ENCODE measurements at places on chromosomes 4 and X. TPM values are rescaled to one million over a fixed set of nuclear protein-coding genes. Genes with fewer than 3 reads are reported as not detected.

DNA sequence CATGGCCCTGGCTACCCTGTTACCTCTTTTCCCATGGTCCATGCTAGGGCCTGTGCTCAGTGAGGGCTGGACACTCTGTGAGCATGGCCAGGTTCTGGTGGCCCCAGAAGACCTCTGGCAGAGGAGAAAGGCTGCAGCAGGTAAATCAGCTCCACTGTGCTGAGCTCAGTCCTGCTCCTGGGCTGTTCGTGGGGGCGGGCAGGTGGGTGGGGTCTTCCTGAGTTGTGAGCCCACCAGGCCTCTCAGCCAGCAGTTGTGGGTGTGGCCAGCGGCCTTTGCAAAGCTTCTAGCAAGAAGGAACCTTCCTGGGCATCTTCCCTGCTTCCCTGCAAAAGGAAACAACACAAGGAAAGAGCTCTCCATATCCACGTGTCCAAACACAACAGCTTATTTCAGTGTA is 85.3 kb upstream of the STX18 start:
- DNase-seq = no peak
- H3K27me3 ChIP-seq = no peaks in the 10 kb centered on the region
- no peak overlapping the region for H3K4me3 ChIP-seq
- H3K27ac ChIP-seq = no peak overlapping the region
- H3K36me3 ChIP-seq = no peaks in the 10 kb centered on the region

DNA sequence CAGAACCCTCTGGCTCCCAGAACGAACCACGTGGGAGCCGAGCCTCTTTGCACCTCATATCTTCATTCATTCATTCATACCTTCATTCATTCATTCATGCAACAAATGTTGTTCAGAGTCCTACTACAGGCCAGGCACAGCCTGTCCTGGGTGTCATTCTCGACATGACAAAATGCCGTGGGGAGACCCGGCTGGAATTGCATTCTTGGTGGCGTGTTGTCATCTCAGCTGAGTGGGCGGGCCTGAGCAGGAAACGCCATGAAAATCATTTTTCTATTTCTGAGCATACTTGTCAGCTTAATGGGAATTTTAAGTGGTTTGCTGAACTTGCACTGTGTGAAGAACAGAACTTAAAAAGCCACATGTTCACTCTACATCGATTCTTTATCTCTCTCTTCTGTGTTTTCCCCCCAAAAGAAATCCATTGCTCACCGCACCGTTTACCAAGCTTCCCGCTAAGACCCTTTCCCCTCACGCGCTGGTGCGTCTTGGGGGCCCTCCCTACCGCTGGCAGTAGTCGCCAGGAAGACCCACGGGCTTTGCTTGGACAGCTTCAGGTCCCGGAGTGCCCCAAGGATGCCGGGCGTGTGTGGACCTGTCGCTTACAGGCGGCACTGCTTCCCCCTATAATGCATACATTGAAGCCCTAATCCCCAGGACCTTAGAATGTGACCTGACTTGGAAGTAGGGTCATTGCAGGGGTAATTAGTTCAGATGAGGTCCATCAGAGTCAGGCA is 41.6 kb upstream of the HMX1 start:
- no peaks in the 10 kb centered on the region for H3K36me3 ChIP-seq
- no peaks in the 10 kb centered on the region for H3K27me3 ChIP-seq
- no peak for DNase-seq
- H3K4me3 ChIP-seq = no peak overlapping the region
- no peaks in the 10 kb centered on the region for H3K4me1 ChIP-seq

- H3K4me1 ChIP-seq = no peaks in the 10 kb centered on the region
- H3K36me3 ChIP-seq = no peaks in the 10 kb centered on the region
- H3K4me3 ChIP-seq = no peak overlapping the region
- DNase-seq = no peak
Measured at GRCh38 chr4:25800245-25800644, 62.5 kb downstream of the SEL1L3 start.

- no peaks in the 10 kb centered on the region for H3K27me3 ChIP-seq
- H3K27ac ChIP-seq = no peak overlapping the region
- H3K4me1 ChIP-seq = no peaks in the 10 kb centered on the region
- H3K36me3 ChIP-seq = no peaks in the 10 kb centered on the region
Measured at GRCh38 chrX:1094566-1095333, 117.7 kb downstream of the CRLF2 start.

GRCh38 chr4:167021545-167022155 is 212.6 kb downstream of the SPOCK3 start:
- no peaks in the 10 kb centered on the region for H3K27me3 ChIP-seq
- no peaks in the 10 kb centered on the region for H3K36me3 ChIP-seq
- DNase-seq = peak; percentile 61
- no peak overlapping the region for H3K4me3 ChIP-seq

DNA sequence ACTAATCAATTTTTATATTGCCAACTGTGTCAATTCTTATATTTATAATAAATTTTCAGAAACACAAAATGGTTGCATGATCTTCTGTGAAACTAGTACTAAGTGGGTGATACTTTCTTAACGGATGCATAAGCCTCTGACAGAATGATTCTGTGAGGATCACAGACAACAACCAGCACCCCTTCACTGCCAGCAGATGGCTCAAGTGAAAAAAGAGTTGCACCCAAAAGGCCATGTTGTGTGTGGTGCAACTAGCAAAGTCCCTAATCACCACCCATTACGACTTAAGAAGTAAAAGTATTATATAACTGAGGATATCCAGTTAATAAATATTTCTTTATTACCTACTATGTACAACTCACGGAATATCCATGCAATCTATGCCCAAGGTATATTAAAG is 334.0 kb downstream of the PCDH19 start:
- no peaks in the 10 kb centered on the region for H3K36me3 ChIP-seq
- DNase-seq = no peak
- no peaks in the 10 kb centered on the region for H3K27me3 ChIP-seq
- H3K4me3 ChIP-seq = no peak overlapping the region
- H3K4me1 ChIP-seq = no peaks in the 10 kb centered on the region

DNA sequence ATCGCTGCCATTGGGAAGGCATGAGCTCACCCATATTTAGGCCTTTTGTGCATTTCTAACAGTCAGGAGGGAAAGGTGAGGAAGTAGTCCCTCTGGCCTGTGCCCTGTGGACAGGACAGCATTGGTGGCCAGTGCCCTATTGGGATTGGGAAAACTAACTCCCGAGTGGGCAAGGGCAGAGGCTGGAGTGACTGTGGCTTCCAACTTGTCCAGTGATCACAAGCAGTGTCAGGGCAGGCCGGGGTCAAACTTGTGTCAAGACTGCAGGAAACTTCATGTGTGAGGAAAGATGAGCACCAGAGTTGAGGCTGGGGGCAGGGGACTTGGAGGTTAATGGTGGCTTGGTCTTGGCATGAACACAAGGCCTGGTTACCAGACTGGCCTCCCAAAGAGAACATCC is 286.2 kb upstream of the FAM47C start:
- no peak overlapping the region for H3K4me3 ChIP-seq
- H3K4me1 ChIP-seq = no peaks in the 10 kb centered on the region
- no peak for DNase-seq
- no peaks in the 10 kb centered on the region for H3K27me3 ChIP-seq
- no peaks in the 10 kb centered on the region for H3K36me3 ChIP-seq

DNA sequence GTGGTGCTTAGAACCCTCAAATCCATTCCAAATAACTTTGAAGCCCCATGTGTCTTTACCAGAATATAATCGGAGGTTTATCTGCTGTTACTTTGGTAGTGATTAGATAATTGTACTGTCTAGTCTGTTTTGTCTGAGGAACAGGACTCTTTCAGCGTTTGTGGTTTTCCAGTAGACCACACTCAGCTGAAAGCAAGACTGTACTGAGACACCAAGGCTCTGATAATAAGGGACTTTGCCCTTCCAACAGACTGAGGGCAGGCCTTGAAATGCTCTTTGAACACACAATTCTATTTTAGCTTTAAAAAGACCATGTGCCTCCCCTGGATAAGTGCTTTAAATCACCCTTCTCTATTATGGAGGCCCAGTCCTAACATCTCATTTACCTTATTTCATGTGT is 76.1 kb downstream of the KLHL8 start:
- DNase-seq = no peak
- H3K4me3 ChIP-seq = no peak overlapping the region
- H3K27me3 ChIP-seq = no peaks in the 10 kb centered on the region
- H3K27ac ChIP-seq = no peak overlapping the region
- H3K4me1 ChIP-seq = no peaks in the 10 kb centered on the region

GRCh38 chrX:45143455-45143854 is 57.2 kb downstream of the DIPK2B start:
- no peak for DNase-seq
- H3K36me3 ChIP-seq = no peaks in the 10 kb centered on the region
- no peak overlapping the region for H3K4me3 ChIP-seq
- no peaks in the 10 kb centered on the region for H3K4me1 ChIP-seq

DNA sequence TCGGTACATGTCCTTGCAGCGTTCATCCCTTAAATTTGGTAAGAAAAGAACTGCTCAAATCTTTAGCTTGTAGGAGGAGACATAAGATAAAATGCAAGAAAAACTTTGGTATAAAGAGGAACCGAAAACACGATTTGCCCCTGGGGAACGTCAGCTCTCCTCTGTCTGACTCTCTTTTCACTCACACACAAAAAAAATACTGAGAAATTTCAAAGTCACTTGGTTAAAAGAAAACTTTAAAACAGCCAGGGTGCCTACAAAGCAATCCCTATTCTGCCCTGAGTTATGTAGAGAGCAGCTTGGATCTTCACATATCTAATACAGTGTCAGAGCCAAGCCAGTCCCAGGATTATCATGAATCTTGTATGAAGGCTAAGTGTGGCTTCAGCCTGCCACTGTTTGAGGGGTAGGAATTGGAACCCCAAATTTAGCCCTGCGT is 248.5 kb upstream of the CXXC4 start:
- no peaks in the 10 kb centered on the region for H3K4me1 ChIP-seq
- no peaks in the 10 kb centered on the region for H3K27me3 ChIP-seq

DNA sequence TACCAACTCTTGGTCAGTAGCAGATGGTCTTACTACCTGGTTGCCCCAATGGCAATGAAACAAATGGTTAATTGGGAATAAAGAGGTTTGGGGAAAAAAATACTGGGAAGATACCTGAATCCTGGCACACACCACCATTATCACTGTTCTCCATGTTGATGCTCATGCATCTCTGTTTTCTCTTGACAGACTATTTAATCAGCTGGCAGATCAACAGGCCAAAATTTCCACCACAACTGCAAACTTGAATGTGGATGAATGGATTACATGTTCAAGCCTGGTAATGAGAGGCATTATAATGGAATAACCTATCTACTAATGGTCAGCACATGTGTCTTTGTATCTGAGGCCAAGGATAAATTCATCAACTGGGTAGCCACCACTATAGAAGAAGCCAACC is 45.7 kb downstream of the ZNF721 start:
- H3K27me3 ChIP-seq = no peaks in the 10 kb centered on the region
- H3K4me1 ChIP-seq = no peaks in the 10 kb centered on the region
- H3K36me3 ChIP-seq = peaks cover 45% of the 10 kb centered on the region
- no peak overlapping the region for H3K27ac ChIP-seq
- no peak for DNase-seq

The F11 gene
- not detected for polyA plus RNA-seq

The AR gene
- 1.7 TPM for polyA plus RNA-seq

The BST1 gene
- polyA plus RNA-seq = 2.9 TPM

The RRH gene
- 0.11 TPM for polyA plus RNA-seq

The GAGE1 gene
- polyA plus RNA-seq = not detected

The ZFX gene
- 9.7 TPM for polyA plus RNA-seq

The SGCB gene
- 8.8 TPM for polyA plus RNA-seq

The EXOC1L gene
- not detected for polyA plus RNA-seq
